Prostate gland (tissue), 2 donors: ENCODE measurements at places on chromosomes 7 and 10. TPM values are rescaled to one million over a fixed set of nuclear protein-coding genes. Genes with fewer than 3 reads are reported as not detected.

Gene GCK
- total RNA-seq: 2.7 TPM

Gene GRM3
- total RNA-seq: not detected

Gene IQUB
- total RNA-seq: 4.8 TPM

Gene AOAH
- 4.8 TPM for total RNA-seq

Gene GIMAP4
- 6.9 TPM for total RNA-seq

Gene EN2
- 0.45 TPM for total RNA-seq

Gene SCRN1
- total RNA-seq: 99.8 TPM

Gene ANK3
- 46.0 TPM for total RNA-seq
